ENCODE measurements at places on chromosomes 12 and 14.

GRCh38 chr12:115897729-115898128 lies 379.8 kb downstream of the MED13L start:
- no peak for DNase-seq

- no peak for DNase-seq
These were observed 3.2 kb downstream of the RNASE8 start for GRCh38 chr14:21060614-21061346.

DNA sequence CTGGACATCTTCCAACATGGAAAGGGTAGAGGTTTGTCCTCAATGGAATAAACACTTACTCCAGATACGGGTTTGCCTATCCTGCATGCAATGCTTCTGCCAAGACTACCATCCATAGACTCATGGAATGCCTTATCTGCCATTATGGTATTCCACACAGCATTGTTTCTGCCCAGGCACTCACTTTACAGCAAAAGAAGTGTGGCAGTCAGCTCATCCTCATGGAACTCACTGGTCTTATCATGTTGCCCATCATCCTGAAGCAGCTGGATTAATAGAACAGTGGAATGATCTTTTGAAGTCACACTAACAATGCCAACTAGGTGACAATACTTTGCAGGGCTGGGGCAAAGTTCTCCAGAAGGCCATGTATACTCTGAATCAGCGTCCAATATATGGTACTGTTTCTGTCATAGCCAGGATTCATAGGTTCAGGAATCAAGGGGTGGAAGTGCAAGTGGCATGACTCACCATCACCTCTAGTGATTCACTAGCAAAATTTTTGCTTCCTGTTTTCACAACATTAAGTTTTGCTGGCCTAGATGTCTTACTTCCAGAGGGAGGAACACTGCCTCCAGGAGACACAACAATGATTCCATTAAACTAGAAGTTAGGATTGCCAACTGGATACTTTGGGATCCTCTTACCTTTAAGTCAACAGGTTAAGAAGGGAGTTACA lies 140.4 kb downstream of the SLC35F4 start:
- no peak for DNase-seq

- no peak for DNase-seq
These were observed 224 bp upstream of the DTX1 start for GRCh38 chr12:113056381-113056630.

DNA sequence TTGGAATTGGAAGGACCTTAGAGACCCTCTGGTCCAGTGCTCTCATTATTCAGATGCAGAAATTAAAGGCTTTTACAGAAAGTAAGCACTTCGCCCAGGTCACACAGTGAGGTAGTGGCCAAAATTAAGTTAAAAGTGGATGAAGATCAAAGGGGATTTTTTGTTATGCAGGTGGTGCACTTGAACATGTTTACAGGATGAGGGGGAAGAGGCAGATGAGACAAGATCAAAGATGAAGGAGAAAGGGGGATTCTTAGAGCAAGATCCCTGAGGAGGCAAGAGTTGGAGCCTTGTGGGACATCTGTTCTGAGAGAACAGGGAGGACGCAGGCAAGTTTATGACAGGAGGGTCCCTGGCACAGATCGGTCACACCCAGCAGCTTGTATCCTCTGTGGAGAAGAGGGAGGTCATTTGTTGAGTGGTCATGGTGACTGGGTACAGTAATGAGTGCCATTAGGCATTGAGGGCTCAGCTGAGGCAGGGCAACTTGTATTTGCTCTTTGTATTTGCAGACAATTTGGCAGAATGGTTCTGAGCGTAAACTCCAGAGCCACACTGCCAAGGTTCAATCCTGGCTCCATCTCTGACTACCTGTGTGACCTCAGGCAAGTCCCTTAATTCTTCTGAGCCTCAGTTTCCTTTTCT lies 84.0 kb downstream of the BORCS5 start:
- DNase-seq, result no peak

All from chondrocyte (in vitro differentiated cells).